ENCODE measurements at places on chromosomes 13 and 19. TPM values are rescaled to one million over a fixed set of nuclear protein-coding genes. Genes with fewer than 3 reads are reported as not detected.

DNA sequence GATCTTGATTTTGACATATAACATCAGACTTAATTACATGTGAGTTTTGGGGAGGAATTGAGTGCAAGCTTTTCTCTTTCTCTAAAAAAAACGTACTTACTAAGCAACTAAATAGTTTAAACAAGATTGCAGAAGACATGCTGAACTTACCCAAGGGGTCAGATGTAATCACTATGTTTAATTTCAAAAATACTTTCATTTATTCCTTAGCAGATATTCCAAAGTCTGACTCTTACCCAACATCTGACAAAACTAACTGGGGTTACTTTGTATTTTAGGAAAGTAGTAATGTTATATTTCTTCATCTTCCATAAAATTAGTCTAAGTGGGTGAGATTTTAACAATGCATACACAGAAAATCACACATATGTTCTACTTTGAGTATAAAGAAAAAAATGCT is 270.2 kb downstream of the DNAJC15 start:
- DNase-seq: no peak
- no peak overlapping the region for H3K4me3 ChIP-seq
- no peaks in the 10 kb centered on the region for H3K36me3 ChIP-seq
- no peak overlapping the region for H3K27ac ChIP-seq
- no peaks in the 10 kb centered on the region for H3K4me1 ChIP-seq
- no peaks in the 10 kb centered on the region for H3K27me3 ChIP-seq

DNA sequence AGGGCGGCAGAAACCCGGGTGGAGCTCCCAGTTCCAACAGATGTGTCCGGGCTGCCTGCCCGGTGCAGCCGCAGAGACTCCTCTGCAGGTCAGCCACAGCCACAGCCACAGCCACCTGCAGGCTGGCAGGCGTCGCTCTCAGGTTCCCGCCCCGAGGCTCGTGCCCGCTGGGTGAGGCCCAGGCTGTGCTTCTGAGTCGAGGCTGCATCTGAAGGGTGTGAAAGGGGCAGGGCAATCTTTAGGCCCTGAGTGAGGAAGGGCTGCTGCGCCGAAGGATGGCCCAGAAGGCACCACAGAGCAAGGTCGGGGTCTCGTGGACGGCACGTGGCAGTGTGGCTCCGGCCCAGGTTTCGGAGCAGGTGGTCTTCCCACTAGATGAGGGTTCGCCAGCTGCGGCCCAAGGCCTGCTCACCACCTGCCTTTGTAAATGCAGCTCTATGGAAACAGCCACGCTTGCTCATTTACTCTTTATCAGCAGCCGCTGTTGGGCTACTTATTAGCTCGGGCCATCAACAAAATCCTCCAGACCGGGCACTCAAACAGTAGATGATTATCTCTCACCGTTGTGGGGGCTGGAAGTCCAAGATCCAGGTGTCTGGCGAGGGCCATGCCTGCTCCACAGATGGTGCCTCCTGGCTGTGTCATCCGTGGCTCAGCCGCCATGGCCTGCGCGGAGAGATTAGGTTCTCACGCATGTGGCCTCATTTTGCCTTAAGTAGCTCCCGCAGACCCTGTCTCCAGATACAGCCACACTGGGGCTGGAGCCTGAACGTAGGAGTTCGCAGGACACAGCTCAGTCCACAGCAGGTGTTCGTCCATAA is 40.3 kb upstream of the TFDP1 start:
- peak; percentile 56 for DNase-seq
- peaks cover 29% of the 10 kb centered on the region for H3K4me1 ChIP-seq
- peak overlapping the region; percentile 82 for H3K27ac ChIP-seq
- peaks cover 2% of the 10 kb centered on the region for H3K36me3 ChIP-seq
- no peaks in the 10 kb centered on the region for H3K27me3 ChIP-seq

DNA sequence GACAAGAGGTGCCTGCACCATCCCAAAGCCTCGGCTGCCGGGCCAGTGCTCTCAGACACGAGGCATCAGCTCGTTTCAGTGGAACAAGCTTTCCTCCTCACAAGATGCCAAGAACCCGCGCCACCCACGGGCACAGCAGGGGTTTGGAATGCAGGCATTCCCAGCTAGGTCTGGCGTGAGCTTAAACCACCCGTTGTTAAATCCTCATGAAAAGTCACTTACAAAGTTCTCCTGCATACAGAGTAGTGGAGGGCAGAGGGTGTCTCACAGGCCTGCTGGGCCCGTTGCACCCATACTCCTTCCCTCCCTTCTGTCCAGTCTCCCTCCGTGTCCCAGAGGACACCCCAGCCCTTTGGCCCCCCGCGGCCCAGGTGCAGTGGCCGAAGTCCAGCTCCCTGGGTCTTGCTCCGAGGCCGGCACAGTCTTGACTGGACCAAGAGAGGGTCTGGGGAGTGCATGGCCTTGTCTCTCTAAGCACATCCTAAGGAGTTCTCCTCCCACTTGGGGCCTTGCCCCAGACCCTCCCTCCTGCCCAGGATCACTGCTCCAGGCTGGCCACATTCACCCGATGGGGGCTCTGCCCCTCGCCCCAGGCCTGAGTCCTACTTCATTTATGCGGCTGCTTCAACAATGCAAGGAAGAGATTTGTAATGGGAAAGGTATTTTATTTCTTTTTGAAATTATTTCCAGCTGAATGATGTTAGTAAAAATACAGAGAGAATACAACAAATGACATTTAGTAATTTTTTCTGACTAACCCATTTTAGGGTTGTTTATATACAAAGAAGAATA is 35.2 kb upstream of the GRTP1 start:
- H3K27me3 ChIP-seq: no peaks in the 10 kb centered on the region
- H3K4me3 ChIP-seq: no peak overlapping the region
- no peaks in the 10 kb centered on the region for H3K4me1 ChIP-seq
- H3K36me3 ChIP-seq: no peaks in the 10 kb centered on the region
- no peak overlapping the region for H3K27ac ChIP-seq

DNA sequence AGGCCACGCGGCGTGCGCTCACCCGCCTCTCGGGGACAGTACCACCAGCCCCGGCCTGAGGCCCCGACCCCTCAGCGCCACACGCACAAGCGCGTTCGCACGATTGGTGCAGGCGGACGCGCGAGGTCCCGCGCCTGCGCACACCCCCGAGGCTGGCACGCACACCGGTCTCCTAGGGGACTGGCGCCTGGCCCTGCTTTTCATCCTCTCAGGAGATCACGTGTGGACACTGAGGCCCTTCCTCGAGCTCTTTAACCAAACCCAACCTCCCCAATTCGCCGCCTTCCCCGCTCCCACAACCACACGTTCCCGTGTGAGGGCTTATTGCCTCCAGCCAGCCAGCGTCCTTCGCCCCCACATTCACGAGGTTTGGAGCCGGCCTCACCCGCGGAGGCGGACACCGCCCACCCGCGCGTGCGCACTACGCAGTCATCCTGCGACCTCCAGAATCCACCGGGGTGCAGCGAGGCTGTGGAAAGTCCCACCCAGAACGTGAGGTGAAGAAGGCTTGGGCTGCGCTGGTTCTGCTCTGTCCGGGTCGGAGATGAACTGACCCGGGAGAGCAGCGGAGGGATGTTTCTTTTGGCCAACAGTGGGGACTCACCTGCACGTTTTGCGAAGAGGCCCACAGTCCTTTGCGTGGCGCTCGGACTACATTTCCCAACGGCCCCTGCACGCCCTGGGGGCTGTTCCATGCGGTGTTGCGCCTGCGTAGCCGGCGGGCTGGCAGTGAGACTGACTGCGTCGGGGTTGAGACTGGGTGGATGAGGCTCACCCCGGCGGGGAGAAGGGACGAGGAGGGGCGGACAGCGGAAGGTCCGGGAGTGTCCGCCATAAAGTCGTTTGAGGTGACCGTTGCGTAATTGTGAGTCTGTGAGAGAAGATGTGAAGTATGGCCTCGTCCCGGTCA is 539 bp upstream of the ZNF667 start:
- H3K4me1 ChIP-seq: peaks cover 5% of the 10 kb centered on the region
- DNase-seq: peak; percentile 97
- no peaks in the 10 kb centered on the region for H3K27me3 ChIP-seq
- peak overlapping the region; percentile 94 for H3K4me3 ChIP-seq

DNA sequence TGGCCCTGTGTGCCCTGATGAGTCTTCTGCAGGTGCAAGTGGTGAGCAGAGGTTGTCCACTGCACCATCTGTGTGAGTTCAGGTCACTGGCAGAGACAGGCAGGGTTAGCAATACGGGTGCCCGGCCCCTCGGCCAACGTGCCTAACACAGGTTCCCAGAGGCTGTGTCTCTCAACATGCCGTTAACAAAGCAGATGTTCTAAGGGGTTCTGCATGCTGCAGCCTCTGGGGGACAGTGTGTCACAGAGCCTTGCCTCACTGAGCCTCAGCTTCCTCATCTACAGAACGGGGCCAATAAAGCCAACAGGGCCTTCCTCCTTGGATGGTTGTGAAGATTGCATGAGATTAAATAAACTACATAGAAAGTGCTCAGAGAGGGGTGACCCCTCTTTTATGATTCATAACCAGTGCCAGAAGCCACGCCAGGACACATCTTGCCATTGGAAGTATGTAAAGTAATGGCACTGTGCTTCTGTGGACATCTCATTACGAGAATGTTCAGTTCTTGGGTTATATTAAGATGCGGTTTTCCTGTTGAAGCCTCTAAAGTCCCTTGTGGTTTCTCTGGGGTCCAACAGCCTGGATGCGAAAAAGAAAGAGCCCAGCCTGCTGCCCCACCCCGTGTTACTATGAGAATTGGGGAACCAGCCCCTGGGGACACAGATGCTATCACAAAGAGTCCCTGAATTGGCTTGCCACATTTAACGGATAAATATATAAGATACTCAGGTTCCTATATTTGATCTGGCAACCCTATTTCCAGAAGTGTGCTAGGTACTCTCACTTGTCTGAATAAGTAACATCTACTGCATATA is 11.2 kb upstream of the ARHGEF18 start:
- H3K36me3 ChIP-seq: no peaks in the 10 kb centered on the region
- no peaks in the 10 kb centered on the region for H3K4me1 ChIP-seq
- DNase-seq: no peak
- H3K27me3 ChIP-seq: no peaks in the 10 kb centered on the region

DNA sequence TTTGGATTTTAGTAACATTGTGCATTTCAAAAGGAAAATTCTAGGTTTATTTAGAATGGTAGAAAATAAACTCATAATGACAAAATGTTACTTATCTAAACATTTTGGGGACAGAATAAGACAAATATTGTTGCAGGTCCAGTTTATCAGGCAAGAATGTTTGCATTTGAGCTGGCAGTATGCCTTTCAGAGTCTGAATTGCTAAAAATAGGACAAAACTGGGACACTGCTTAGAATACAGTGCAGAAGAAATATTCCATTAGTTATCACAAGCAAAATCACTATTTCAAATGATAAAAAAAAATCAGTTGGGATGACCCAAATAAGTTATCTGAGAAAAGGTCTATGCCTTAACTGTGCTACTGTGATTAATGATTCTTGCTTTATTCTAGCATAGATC is 870.3 kb upstream of the MIR17HG start:
- no peaks in the 10 kb centered on the region for H3K4me1 ChIP-seq
- no peaks in the 10 kb centered on the region for H3K36me3 ChIP-seq
- H3K27me3 ChIP-seq: no peaks in the 10 kb centered on the region

DNA sequence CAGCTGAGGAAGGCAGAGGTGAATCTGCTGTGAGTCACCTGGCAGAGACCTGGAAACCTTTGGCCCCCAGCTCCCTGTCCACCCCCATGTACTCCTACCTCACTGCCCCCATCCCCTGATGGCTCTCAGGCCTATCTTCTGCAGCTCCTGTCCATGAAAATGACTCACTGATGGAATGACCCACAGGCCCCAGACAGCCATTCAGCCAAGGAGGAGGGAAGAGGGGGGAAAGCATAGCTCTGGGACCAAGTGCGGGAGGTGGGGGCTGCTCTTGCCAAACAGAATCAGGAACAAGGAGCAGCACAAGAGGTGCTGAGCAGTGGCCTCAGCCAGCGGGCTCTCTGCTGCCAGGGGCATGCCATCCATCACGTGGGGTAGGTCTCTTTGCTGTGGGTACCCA is 111.4 kb upstream of the C1QTNF9B start:
- DNase-seq: no peak
- no peaks in the 10 kb centered on the region for H3K27me3 ChIP-seq
- no peaks in the 10 kb centered on the region for H3K36me3 ChIP-seq

ATP1A3 gene
- polyA plus RNA-seq: not detected

CBY2 gene
- not detected for polyA plus RNA-seq

ZNF763 gene
- 4.6 TPM for polyA plus RNA-seq

TEX101 gene
- polyA plus RNA-seq: not detected

PEG3 gene
- polyA plus RNA-seq: 2.0 TPM

ZNF667 gene
- polyA plus RNA-seq: 2.9 TPM

Data from kidney (tissue), 22 donors.